ENCODE measurements at places on chromosomes 3 and 15.

- DNase-seq: no peak
These were observed 36.8 kb upstream of the KIF23 start for GRCh38 chr15:69377216-69377970.

GRCh38 chr15:34366271-34367065 lies 528 bp downstream of the LPCAT4 start:
- DNase-seq: peak; percentile 50

DNA sequence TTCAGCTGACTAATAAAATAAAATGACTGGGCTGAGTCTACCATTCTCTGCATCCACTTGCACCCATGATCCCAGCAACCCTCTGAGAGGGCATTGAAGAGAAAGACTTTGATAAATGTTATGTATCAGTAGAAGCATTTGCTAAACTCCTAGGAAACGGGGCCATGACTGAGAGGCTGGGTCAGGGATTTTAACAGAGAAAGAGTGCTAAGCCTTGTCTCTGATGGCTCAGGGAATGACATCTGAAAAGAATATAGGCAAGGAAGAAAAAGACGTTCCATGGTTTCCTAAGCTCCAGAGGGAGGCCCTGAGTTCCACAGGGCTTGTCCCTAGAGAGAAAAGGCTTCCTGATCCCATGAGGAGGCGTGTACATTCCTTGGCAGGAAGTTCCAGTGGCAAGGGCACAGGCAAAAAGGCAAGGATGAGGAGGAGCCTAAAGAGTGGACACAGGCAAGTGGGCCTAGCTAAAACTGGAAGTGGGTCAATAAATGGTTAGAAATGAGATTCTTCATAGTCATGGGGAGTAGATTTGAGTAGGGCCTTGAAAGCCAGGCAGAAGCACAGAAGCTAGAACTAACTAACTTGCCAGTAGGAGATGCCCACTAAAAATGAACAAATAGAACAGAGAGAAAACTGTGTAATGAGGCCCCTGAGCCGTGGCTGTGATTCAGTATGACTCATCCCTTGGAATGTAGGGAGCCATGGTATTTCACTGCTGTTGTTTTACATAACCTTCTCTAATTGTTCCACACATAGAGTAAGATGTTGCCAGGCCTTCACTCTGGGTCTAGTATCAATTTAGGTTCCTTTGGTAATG lies 44.9 kb upstream of the MANF start:
- no peak for DNase-seq

- no peak for DNase-seq
These were observed 209.1 kb upstream of the NR2E3 start for GRCh38 chr15:71601038-71601834.

DNA sequence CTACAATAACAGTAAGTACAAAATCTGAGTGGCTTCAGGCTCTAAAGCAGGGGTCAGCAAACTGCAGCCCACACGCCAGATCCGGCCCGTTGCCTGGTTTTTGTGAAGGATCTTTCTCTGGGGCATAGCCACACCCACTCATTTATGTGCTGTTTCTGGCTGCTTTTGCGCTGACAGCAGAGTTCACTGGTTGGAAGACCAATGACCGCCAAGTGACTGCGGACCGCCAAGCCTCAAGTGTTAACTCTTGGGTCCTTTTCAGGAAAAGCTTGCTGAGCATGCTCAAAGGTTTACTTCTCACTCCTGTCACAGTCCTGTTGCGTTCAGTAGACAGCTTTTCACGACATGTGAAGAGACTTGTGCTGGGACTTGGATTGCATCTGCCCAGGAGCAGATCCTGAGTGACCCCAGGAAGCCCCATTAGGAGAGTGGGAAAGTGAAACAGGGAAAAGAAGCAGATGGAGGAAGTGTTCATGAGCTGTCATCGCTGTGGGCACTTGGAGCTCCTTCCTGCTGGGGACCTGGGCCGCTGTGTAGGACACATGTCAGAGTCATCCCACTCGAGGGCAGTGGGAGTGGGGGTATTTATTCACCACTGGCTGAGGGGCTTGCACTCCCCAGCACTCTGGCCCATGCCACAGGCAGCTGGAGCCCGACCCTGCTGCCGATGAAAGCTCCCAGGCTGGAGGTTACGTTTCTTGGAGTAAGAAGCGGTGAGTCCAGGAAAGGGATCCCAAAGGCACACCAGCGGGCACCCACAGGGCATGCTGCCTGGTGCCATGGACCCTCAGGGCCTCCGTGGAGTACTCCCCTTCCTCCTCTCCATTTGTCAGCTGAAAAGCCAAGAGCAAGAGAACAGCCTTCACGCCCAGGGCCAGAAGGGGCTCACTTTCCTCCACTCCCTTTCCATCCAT lies 249.1 kb downstream of the PLCL2 start:
- no peak for DNase-seq

DNA sequence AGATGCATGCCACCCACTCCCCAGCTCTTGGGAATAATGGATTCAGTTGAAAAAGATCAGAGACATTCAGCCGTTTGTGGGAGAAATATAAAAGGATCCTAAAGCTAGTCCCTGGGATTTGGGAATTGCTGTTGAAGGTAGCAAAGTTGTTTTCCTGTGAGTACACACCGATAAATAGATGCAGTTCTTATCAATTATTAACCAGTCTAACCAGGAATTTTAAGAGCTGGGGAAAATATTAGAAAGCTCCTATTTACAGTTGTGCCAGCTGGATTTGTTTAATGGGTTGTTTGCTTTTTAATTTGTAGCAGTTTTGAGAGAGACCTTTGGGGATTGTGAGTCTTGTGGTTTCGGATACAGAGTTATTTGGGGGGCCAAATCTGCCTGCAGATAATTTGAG lies 44.2 kb upstream of the SKOR1 start:
- DNase-seq: no peak

GRCh38 chr3:63228677-63229076 lies 49.4 kb upstream of the SYNPR start:
- DNase-seq: no peak

DNA sequence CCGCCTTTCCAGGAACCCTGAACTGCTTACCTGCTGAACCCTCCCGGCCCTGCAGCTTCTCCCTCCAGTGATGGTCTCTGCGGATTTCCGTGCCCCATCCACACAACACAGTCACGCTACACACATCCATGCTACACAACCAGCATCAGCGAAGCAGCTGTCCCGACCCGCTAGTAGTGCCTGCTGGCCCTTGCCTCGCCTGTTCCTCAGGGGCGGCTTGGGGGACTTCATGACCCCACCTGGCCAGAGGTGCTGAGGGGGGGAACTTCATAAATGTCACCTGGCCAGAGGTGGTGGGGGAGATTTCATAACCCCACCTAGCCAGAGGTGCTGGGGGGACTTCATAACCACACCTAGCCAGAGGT lies 530 bp upstream of the TUBGCP5 start:
- DNase-seq: no peak

DNA sequence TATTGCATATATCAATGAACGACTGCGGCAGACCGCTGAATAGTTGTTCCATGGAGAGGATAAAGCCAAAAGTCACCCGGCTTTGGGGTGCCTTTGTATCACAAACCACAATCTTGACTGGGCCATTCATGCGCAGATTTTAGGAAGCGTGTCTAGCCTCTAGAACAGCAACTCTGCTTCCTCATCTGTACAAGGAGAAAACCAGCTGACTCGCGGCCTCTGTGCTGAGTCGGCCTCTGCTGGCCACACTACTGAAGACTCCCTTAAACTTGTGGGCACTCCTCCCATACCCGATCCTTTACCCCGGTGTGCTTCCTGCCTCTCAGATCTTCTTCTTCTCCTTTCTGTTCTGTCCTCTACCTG lies 872 bp downstream of the DLEC1 start:
- no peak for DNase-seq

DNA sequence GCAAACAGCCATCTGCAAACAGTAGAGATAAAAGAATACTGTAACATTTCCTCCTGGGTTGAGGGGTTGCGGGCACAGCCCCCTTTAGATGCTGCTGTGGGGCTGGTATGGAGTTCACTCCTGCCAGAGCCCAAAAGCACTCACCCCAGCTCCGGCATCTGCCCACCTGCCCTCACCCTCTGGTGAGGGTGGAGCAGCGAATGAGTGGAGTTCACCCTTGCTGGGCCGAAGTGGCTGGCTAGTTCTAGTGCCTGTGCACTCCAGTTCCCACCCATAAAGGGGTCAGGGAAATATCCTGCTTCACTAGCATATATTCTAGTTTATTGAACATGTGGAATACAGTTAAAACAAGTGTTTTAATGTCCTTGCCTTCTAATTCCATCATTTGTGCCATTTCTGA lies 209.7 kb upstream of the SGO1 start:
- DNase-seq: no peak

- DNase-seq: no peak
These were observed 187.3 kb upstream of the ATP11B start for GRCh38 chr3:182605882-182606611.

GRCh38 chr3:58032186-58032585 lies 24.0 kb downstream of the FLNB start:
- no peak for DNase-seq
